NB4 (cell line): ENCODE measurements at places on chromosomes 12 and 14.

DNA sequence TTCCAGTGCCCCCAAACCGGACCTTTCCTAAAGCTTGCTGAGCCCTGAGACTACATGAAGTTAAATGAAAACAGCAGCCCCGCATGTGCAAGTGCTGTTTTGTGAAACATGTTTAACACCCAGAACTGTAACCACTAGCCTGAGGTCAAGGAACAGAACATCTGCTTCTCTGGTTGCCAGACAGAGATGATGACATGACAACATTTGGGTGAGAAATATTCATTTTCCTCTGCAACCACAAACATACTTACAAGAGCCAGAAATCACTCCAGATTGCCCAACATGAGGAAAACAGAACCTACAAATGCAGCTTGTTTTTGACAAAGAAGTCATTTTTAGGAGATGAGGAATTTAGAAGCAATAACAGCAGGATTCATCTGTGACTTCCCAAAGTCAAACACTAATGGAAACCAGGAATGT, 110.4 kb downstream of the BCAT1 start:
- peak; percentile 83 for DNase-seq

DNA sequence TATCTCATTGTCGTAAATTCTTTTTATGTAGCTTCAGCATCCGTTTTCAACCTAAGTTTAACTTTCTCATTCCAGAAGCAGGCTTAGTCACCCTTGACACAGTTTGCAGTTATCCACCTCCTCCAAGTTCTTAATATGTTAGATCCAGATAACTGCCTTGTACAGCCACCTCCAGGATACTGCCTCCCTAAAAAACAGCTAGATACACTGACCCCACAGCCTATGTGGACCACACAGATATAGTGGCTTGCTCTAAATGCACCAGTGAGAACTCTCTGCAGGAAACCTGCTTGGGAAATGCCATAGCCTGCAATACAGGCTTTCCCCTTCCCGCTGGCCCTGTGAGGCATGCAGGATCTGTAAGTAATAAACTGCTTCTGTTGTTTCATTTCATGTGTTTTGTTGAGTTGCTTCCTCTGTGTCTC, 11.1 kb upstream of the RTL1 start:
- DNase-seq: no peak

DNA sequence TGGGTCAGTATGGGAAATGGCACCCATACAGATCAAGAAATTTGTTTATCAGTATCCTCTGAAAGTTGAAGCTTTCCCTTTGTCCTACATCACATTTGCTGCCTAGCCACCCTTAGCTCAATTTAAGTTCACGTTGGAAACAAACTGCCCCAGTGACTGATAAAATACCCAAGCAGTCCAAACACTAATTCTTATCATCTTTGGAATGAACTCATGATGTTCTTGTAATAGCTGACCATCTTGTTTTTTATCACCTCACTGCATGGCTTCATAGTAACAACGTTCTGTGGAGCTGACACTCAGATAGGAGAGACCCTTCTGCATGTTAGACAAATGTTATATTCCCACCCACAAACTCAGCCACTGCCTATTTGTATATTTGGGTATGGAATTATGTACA, 93.4 kb downstream of the GPR135 start:
- DNase-seq: no peak

GRCh38 chr14:23025151-23025814, 9.4 kb downstream of the PSMB5 start:
- no peak for DNase-seq

- peak; percentile 61 for DNase-seq
These were observed 226.3 kb upstream of the NOS1 start for GRCh38 chr12:117587631-117588287.

DNA sequence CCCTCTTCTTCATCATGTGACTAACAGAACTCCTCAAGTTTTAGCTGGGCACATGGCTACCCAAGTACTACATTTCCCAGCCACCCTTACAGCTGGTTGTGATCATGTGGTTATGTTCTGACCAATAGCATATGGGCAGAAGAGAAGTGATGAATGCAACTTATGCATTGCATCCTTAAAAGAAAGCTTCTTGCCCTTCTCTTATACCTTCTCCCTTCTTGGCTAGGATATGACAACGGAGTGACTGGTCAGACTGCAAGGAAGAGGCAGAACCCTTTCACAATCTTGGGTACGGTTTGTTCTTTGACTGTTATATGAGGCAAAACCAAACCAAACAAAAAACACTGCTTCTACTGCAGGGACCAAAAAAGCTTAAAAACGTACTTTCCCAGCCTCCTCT, 66.5 kb upstream of the MAX start:
- peak; percentile 28 for DNase-seq

DNA sequence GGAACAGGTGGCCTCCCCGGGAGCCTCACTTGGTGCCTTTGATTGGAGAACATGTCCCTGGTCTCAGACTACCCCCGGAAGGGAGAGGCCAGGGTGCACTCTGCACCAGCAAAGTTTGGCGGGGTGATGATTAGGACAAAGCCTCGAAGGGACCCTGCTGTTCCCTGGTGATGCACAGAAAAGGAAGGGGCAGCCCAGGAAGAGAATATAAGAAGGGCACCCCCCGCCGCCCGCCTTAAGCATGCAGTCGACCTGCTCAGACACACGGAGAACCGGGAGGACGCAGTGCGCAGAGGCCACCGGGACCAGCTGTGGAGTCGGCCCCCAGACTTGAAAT, 6.9 kb downstream of the SCARB1 start:
- no peak for DNase-seq

- peak; percentile 96 for DNase-seq
These were observed 11.6 kb downstream of the HVCN1 start for GRCh38 chr12:110677206-110677911.

DNA sequence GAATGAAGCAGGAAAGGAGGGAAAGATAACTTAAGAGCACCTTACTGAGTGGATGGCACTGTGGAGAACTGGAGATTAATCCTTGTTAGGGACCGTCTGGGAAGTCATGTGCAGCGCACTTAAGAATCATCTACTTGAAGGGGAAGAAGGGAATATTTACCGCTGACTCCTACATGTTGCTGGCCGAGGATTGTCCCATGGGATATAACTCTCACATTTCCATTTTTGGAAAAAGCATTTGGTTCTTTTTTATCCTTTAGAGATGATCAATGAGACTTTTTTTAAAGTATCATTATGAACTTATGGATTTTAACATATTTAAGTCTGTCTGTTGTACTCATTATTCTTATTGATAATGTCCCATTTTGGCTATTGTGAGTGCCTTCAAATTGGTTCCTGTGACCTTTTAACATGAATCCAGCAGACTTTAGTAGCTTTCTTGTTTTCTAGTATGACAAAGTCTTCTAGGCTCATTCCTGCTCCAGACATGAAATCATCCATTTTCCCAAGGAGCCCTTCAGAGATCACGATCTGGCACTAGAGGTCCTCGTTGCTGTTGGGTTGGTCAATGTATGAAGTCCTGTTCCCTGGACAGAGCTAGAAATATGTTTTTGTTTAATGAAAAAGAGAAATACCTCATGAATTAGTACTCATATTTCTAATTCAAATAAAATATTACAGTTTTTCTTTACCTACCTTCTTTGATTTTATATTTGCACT, 20.2 kb upstream of the FAM234B start:
- peak; percentile 39 for DNase-seq

- no peak for DNase-seq
These were observed 2.4 kb upstream of the FIGNL2 start for GRCh38 chr12:51850965-51851299.

DNA sequence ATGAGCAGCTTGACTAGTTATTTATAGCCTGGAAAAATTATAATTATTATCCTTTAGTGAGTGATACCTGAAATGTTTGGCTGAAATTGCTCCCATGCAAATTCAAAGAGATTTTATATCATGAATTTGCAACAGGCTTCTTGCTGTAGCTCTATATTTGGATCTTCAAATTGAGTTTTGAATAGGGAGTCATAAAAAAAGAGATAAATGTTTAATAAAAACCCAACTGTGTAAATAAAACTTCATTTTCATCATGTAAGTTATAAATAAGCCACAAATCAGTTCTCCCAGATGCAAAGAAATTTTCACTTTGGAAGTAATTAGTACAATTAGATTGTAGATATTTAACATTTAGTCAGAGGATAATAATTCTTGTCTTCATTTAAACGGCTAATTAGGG, at the start of gene TAS2R8:
TSS of gene TAS2R8 (minus strand) at position 101 of the 400 bp plus-strand sequence. CDS start 306 bp downstream, outside the sequence.
- DNase-seq: no peak

DNA sequence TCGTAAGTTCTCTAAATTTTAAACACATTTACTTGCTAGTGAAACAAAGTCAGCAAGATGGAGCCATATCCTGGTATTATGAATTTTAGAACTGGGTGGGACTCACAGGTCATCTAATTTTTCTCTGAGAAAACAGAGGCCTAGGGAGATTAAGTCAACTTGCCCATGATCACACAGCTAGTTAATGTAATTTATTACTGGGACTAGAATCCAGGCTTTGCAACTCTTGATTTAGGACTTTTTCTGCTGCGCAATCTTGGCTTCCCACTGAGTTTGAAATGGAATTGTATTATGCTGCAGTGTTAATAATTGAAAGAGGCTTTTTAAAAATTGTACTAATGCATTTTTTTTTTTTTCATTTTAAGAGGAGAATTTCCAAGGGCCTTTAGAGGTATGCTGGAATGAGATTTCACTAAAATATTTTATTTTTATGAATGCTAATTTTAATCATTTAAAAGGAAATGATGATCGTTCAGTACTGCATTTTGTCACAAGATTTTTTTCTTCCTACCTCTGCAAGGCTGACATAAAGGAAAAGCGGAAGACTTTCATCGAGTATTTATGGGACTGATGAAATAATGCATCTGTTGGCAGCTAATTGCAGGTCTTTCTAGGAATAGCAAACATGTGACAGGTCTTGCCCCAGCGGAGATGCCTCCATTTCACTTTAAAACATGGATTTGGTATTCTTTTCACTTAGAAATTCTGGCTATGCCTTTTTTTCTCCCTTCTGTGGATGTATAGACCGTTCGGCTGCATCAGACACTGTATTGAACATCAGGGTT, 9.6 kb downstream of the CRADD start:
- no peak for DNase-seq

GRCh38 chr14:75292101-75292563, 13.5 kb downstream of the FOS start:
- DNase-seq: no peak

DNA sequence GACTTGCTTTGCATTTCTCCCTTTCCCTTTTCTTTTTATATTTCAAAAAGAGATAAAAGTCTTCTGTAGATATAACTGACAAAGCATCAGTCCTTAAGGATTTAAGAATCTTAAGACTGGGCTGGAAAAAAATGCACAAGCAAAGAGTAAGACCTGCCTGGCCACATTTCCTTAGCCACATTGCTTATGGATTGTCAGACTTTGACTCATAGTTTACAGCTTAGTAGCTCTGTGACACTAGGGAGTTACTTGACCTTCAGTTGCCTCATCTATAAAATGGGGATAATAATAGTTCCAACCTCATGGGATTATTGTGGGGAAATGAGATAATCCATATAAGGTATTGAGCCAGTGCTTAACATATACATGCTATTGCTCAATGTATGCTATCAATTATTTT, 66.4 kb upstream of the STK38L start:
- peak; percentile 58 for DNase-seq

- no peak for DNase-seq
These were observed 56.2 kb downstream of the CRADD start for GRCh38 chr12:93733358-93733757.

GRCh38 chr12:66149702-66150398, 19.3 kb upstream of the LLPH start:
- peak; percentile 78 for DNase-seq

GRCh38 chr12:59113831-59114615, 193.7 kb upstream of the LRIG3 start:
- peak; percentile 78 for DNase-seq

GRCh38 chr12:49538510-49539403, at the start of gene KCNH3:
Gene KCNH3 (plus strand): TSS chr12:49539030. CDS start chr12:49539417, 387 bp downstream.
- peak; percentile 87 for DNase-seq

DNA sequence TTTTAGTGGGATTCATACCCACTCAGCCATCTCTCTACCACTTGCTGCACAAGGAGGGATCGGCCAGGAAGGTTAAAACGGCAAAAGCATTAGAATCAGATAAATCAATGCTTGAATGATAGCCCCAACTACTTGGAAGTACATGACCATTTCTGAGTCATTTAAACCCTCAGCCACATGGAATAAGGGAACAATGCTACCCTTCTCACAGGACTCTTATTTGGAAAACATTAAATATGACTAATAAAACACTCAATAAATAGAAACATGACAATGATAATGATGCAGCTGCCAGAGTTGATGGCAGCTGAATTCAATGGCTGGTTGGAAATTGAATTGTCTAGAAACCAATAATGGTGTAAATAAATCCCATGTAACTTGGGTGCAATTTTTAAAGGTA, 165.4 kb downstream of the FLRT2 start:
- no peak for DNase-seq

DNA sequence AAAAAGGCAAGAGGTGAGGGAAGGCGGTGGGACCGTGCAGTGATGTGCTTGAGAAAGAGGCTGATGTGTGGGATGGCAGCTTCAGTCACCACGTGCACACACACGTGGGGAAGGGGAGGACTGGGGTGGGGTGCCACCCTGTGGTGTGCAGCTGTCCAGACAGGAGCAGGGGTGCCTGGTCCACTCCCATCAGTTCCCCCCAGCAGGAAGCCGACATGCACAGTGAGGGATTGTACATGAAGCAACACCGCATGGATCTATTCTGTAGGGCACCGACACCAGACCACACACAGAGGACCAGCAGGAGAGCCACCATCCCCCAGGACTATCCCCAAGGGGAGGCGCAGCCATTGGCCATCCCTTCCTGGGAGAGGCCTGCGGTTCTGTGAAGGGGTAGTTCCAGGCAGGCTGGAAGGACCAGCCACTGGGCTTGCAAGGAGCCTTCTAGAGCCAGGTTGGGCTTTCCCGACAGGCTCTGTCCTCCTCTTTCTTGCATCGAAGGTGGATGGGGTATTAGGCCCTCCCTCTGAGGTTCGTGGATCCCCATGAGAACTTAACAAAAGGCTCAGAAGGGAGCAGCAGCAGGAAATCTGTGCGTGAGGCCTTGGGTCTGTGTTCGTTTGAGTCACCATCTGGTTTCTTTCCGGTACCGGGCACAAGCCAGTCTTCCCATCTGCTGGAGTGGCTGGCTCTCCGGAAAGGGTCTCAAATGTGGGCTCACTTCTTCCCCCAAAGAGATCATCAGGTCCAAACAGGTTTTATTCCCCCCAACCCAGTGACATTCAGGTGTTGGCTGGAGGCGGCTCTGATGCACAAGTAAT, 59.8 kb downstream of the PLEKHG3 start:
- peak; percentile 84 for DNase-seq

DNA sequence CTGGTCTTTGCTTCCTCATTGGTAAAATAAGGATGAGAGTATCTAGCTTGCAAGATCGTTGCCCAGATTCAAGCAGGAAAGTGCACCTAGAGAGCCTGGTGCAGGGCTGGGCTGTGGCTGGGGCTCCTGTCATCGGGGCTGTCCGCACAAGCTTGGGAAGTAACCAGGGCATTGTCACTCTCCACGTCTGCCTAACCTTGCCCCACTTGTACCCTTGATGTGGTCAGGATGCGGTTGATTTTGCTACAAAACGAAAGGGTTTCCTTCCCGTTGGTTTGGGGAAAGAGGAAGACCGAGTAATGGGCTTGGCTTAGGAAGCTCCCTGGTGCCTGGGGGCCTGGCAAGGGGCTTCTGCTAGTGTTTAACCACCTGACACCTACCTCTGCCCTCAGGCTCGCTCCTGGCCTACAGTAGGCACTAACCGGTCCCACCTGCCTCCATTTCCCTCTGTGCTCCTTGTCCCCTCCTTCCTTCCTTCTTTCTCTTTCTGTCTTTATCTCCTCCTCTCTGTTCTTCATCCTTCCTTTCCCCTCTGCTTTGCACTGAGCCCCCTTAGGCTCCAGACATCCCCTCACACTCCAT, 21.8 kb downstream of the MVK start:
- DNase-seq: peak; percentile 68
